ENCODE measurements at places on chromosomes 1 and 21. TPM values are rescaled to one million over a fixed set of nuclear protein-coding genes. Genes with fewer than 3 reads are reported as not detected.

Gene S1PR1
- 85.2 TPM for total RNA-seq

Gene TRAF3IP3
- total RNA-seq: 166 TPM

DNA sequence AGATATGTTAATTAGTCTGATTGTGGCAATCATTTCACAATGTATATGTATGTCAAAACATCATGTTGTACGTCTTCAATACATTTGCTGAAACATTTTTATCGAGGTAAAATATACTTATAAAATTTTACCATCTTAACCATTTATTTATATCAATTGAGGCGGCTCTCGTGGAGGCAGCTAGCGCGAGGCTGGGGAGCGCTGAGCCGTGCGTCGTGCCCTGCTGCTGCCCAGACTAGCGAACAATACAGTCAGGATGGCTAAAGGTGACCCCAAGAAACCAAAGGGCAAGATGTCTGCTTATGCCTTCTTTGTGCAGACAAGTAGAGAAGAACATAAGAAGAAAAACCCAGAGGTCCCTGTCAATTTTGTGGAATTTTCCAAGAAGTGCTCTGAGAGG is 202.5 kb upstream of the PBX1 start:
- no peaks in the 10 kb centered on the region for H3K4me1 ChIP-seq
- H3K36me3 ChIP-seq: no peaks in the 10 kb centered on the region
- H3K27me3 ChIP-seq: no peaks in the 10 kb centered on the region
- DNase-seq: no peak
- no peak overlapping the region for H3K27ac ChIP-seq
- no peak overlapping the region for H3K4me3 ChIP-seq

- peaks cover 42% of the 10 kb centered on the region for H3K4me1 ChIP-seq
- no peak overlapping the region for H3K27ac ChIP-seq
- peaks cover 37% of the 10 kb centered on the region for H3K36me3 ChIP-seq
- H3K27me3 ChIP-seq: no peaks in the 10 kb centered on the region
- DNase-seq: no peak
These were observed 312 bp downstream of the KIAA2013 start for GRCh38 chr1:11925938-11926292.

GRCh38 chr1:158366783-158367182 is 13.1 kb downstream of the CD1E start:
- no peak for DNase-seq
- peaks cover 2% of the 10 kb centered on the region for H3K4me1 ChIP-seq
- H3K36me3 ChIP-seq: no peaks in the 10 kb centered on the region
- peaks cover 3% of the 10 kb centered on the region for H3K27me3 ChIP-seq

DNA sequence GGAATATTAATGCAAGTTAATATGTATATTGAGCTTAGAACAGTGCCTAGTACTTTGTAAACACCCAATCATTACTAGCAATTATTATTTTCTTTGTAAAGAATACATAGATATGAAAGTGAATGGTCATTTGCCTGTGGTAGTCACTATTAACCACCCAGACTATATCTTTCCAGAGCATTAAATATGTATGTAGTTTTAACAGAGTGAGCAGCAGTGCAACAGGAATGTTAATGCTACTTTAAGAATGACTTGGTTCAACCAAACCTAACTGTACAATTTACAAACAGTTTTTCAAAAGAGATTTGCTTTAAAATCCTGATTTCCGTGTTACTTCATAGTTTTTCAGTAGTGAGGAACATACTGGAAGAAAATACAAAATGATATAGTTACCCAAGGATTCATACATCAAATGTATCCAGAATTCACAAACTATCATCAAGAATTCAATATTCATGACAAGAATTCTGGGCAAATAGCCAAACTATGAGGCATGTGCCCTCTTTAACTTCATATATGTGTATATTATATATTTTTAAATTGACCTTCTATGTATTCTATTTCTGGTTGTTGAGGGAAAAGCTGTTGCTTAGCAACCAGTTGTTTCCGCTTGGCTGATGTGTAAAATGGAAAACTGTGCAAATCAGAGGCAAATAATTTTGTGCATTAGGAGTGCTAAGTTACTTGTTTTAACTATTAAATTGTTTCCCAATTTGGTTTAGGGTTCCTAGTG is 34.9 kb upstream of the IVNS1ABP start:
- no peak for DNase-seq
- H3K27ac ChIP-seq: no peak overlapping the region
- no peaks in the 10 kb centered on the region for H3K36me3 ChIP-seq

DNA sequence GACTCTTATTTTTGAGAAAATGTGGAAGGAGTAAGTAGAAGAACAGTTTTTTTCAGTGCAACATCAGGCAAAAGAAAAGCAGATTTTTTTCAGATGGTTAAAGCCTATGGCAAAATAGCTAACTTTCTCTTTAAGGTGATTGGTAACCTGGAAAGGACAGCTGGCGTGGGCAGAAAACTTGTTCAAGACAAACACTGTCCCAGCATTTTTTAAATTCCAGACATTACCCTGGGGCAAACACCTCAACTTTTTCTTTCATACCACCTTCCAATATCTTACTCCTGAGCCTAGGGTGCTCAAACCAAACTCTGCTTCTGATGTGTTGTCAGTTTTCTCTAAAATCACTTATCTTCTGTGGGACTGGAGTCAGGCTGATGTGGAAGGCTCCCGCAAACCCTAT is 2.7 kb upstream of the LEPR start:
- no peak for DNase-seq
- no peak overlapping the region for H3K4me3 ChIP-seq
- H3K36me3 ChIP-seq: peaks cover 3% of the 10 kb centered on the region

- peaks cover 43% of the 10 kb centered on the region for H3K4me1 ChIP-seq
- peaks cover 23% of the 10 kb centered on the region for H3K36me3 ChIP-seq
- H3K27me3 ChIP-seq: no peaks in the 10 kb centered on the region
- H3K4me3 ChIP-seq: peak overlapping the region; percentile 36
- DNase-seq: no peak
These were observed 35.5 kb downstream of the CDC14A start for GRCh38 chr1:100387657-100388350.
